ENCODE measurements at places on chromosomes 1 and 21. TPM values are rescaled to one million over a fixed set of nuclear protein-coding genes. Genes with fewer than 3 reads are reported as not detected.
A peak's percentile ranks its signal among the peaks of the same experiment; 100 is the strongest.

KDF1 gene
- total RNA-seq, result not detected

DNA sequence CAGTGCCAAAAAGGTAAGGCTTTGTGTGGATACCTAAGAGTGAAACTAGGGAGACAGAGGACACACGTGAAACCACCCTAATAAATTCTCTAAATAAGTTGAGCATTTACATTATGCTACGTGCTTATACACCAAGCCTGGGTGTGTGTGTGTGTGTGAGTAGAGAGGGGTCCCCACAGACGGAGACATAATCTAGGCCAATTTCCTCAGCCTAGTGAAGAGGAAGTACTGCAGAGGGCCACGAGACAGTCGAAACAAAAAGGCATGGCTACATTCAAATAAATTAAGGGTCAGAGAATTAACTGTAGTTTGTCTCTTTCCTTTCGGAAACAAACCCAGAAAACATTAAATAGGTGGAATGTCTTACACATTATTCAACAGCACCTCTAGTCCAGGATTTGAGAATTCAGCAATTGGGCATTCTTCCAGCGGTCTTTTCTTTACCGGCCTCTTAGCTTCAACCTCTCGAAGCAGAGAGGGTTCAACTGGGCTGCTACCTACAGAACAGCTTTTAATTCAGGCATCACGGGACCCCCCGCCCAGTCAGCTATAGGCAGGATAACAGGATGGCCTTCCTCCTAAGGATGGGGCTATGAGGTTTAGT lies 75.0 kb downstream of the DESI2 start:
- DNase-seq, result no peak

GRCh38 chr1:203325026-203325417 lies 19.7 kb downstream of the BTG2 start:
- no peak for DNase-seq

CHRNB2 gene
- total RNA-seq, result not detected

DNA sequence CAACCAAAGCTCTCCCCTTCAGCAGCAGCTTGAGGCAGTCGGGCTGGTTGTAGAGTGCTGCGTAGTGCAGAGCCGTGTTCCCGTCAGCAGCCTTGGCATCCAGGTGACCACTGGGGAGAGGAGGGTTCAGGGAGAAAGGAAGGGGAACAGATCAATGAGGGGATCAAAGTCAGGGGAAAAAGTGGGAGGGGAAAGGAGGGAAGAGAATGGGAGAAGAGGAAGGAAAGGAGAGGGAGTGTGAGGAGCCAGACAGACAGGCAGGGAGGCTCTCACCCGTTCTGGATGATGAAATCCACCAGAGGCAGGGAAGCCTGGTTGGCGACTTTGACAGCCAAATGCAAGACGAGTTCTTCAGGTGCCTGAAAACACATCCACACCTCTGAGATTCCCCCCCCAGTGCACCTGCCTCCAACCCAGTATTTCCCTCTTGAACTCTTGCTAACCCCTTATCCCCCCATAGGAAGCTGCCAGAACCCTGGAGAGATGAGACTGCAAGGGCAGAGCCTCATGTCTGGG lies 9.8 kb upstream of the TCEA3 start:
- no peak for DNase-seq

GRCh38 chr1:204891860-204892259 lies 21.2 kb downstream of the NFASC start:
- no peak for DNase-seq

TNFSF4 gene
- 0.28 TPM for total RNA-seq

TMEM200B gene
- 0.60 TPM for total RNA-seq

DNA sequence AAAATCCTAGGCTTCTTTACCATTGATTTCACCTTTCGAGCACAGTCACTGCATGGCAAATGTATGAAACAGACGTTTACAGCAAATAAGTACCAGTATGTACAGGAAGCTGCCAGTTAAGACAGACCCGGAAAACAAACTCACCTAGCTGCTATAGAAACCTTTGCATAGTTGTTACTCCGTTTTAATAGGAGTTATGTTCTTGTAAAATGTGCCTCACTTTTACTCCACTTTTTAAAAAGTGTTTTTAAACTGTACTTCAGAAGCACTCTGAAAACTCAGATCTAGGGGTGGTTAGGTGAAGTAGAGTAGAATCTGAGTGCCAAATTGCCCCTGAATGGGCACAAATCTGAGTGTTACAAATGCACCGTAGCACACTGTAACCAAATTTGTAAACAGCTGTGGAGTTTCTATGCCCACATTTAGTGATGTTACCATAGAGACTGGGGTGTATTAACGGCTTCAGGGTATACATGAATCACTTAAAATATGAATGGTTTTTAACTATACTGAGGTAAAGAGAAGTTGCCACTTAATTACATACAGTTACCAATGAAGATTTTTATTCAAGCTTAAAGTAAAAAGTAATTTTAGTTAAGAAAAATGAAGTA lies 30.7 kb downstream of the CNIH4 start:
- no peak for DNase-seq

GRCh38 chr1:195618287-195618686 lies 990.0 kb downstream of the KCNT2 start:
- DNase-seq, result no peak

APCS gene
- not detected for total RNA-seq

DNA sequence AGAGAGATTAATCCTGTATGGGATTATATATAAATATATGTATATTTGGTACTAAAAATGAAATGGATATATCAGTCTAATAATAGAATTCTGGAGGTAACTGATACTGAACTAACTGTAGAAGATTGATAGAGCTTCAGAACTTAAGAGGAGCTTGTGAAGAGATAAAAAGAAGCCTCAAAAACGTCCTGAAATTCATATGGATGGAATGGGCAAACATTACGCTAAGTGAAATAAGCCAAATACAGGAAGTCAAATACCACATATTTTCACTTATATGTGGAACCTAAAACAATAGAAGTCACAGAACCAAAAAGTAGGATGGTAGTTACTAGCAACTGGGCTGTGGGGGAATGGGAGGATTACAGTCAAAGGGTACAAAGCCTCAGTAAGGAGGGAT lies 36.0 kb upstream of the ADGRL4 start:
- DNase-seq, result no peak

DNA sequence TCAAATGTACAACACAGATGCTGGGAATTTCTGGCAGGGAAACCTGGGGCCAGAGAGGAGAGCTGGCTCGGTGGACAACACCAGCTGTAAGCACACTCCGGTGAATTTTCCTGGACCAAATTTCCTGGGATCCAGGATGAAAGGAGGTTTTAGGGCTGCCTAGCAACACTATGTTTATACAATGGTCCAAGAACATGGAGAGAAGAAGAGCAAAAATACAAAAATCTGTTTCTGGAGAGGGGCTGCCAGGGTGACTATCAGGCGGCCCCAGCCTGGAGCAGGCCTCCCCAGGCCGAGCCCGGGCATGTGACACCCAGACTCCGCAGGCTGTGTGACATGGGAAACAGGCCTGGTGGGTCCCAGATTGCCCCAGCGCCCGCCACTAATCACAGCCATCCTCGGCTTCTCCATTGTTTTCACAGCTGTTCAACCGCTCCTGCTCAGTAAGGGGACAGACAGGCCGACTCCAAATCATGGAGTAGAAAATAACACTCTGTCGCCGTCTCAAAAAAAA lies 336.0 kb upstream of the NFIA start:
- no peak for DNase-seq

GIPC2 gene
- 1.2 TPM for total RNA-seq

DNA sequence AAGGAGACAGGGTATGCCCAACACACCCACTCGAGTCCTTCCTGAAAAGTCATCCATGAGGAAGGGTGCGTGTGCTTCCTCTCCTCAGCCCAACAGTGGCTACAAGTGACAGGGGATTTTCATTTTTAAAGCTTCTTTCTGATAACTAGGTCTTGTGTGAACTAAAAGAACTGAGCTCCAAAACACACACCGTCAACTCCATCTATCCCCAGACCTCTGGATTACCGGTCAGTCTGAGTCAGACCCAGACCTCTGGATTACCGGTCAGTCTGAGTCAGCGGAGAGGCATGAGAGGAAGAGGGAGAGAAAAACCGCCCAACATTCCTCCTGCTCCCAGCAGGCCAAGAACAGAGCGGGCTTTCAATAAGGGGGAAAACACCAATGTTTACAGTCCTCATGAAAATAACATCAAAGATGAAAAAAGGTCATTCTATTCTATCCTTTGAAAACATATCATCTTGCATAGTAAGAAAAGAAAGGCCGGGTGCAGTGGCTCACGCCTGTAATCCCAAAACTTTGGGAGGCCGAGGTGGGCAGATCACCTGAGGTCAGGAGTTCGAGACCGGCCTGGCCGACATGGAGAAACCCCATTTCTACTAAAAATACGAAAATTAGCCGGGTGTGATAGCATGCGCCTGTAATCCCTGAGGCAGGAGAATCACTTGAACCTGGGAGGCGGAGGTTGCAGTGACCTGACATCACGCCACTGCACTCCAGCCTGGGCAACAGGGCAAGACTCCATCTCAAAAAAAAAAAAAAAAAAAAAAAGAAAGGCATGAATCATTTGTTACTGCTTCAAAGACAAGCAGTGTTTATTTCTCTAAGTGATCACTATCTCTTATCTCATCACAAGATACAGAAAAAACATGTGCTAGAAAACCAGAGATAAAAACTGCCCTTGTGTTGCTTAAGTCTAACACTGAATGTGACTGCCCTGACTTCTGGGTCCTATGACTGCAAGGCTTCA lies 3.4 kb downstream of the PTTG1IP start:
- peak; percentile 63 for DNase-seq

GRCh38 chr1:226655251-226656163 lies 83.6 kb downstream of the ITPKB start:
- DNase-seq, result peak; percentile 54

- DNase-seq, result no peak
Measured at GRCh38 chr1:55445416-55445815, 230.3 kb upstream of the USP24 start.

GRCh38 chr1:41977326-41977725 lies 58.6 kb upstream of the HIVEP3 start:
- no peak for DNase-seq

RRP1B gene
- total RNA-seq, result 14.9 TPM

SOD1 gene
- total RNA-seq, result 280 TPM

DNA sequence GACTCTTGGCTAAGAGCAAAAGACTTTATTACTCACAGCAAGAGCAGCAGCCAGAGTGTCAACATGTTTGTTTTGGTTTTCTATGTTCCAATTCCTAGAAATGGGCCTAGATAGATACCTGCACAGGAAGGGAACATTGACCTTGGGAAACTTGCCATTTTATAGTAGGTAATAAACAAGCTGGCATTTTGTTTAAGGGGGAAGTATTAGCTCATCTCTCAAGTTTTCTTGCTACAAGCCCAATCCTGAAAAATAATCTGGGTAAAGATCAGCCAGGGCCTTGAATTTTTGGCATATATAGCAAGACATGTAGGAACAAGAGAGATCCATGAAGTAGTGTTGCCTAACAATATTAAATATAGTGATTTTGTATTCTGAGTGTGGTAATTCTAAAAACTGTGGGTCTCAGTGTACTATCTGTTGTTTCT lies 51.4 kb upstream of the RGL1 start:
- no peak for DNase-seq

PTGS2 gene
- 0.08 TPM for total RNA-seq

GRCh38 chr1:109667452-109668122 lies at the start of gene GSTM2:
GSTM2 (plus strand) TSS chr1:109668057; CDS start chr1:109668116, 59 bp downstream.
- DNase-seq, result peak; percentile 94

GRCh38 chr1:213656039-213656438 lies 331.7 kb upstream of the PROX1 start:
- no peak for DNase-seq

- no peak for DNase-seq
Measured at GRCh38 chr1:40876891-40877290, 14.7 kb upstream of the CITED4 start.

- DNase-seq, result no peak
Measured at GRCh38 chr1:119475866-119476439, 31.1 kb upstream of the HSD3B1 start.

HAO2 gene
- not detected for total RNA-seq

DNA sequence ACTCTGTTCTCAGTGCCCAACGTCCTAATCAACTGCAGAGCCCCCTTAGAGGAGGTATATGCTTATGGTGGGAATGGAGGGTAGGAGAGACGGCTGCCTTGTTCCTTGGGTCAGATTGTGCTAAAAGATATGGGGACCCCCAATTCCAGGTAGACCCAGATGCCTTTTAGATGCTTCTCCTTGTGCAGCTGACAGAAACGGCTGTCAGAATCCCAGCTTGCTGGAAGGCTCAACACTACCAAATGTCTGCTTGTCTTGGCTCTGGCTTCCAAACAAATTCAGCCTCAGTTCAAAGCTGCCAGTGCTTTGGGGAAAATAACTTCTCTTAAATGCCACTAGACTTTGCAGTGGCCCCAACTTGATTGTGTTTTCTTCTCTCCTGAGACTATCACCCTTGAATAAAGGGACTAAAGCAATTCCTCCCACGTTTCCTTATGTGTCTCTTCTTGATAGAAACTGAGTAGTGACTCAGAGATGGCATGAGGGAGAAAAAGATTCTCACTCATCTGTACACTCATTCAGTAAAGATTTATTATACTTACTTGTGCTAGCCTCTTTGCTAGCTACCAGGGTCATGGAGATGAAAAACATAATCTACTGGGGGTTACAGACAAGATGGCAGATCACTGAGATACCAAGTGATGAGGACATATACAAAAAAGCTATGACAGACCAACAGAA lies 3.4 kb upstream of the RNF19B start:
- no peak for DNase-seq

GRCh38 chr21:44752671-44753235 lies 41.4 kb upstream of the TSPEAR start:
- DNase-seq, result no peak

GRCh38 chr1:166164995-166165660 lies 1.7 kb downstream of the FAM78B start:
- DNase-seq, result peak; percentile 60

- DNase-seq, result no peak
Measured at GRCh38 chr1:54549181-54549924, 1.3 kb downstream of the ACOT11 start.

LINGO4 gene
- 3.6 TPM for total RNA-seq

KCNJ9 gene
- not detected for total RNA-seq

DNA sequence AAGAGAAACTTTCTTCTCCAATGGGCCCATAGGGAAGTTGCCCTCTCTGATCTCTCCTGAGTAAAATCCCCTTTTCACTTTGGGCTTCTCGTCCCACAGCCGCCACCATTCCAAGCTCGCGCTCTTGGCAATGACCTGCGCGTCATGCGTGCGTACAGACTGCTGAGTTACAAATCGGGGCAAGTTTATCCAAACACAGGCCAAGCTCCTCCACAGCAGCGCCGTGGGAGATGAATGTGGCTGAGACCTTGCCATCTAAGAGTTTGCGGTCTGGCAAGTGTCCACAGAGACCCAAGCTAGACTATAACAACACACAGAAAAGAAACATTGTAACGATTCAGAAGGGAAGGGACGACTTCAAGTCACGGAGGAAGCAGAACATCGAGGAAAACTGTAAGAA lies 116.3 kb upstream of the SOD1 start:
- DNase-seq, result no peak

TAL1 gene
- 2.1 TPM for total RNA-seq

DNA sequence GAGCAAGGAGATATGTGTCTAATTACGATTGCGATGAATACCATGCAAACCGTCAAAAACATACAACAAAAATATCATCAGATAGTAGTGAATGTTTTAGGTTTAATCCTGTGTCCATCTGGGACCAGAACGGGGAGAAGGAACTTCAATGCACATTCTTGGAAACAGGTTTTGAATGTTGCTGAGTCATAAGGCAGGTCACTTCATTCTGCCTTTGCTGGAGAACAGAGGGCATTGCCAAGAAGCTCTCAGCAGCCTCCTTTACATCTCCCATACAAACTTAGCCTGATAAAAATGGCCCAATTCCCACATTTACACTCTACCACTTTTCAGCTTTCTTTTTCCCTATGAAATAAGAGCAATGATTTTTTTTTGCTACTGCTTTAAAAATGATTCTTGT lies 78.0 kb upstream of the KCNJ6 start:
- no peak for DNase-seq

- no peak for DNase-seq
Measured at GRCh38 chr21:17798796-17799195, 20.4 kb downstream of the C21orf91 start.

SH3BGR gene
- 441 TPM for total RNA-seq
